Fibroblast of skin of right quadriceps (primary cell): ENCODE measurements at places on chromosomes 1 and 21.

GRCh38 chr1:242016479-242016878, 17.6 kb upstream of the MAP1LC3C start:
- no peak for DNase-seq

DNA sequence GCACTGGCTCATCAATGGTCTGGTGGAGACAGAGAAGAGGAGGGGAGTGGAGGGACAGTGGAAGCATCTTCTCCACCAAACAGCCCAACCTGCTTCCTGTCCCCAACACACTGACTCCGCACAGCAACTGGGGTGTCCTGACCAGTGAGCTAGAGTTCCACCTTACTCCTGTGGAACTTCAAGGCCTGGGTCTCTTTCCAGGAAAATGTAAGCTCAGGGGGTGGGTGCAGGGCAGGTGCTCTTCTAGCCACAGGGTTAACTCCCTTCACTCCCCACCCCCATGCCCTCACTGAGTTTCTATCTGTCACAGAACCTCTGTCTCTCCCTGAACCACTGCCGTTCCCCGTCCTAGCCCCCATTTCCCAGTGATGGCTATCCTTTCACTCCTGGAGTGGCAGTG, 876 bp downstream of the MOB3C start:
- DNase-seq, result no peak

- peak; percentile 14 for DNase-seq
These were observed 44.9 kb downstream of the MAP3K21 start for GRCh38 chr1:233372218-233373120.

DNA sequence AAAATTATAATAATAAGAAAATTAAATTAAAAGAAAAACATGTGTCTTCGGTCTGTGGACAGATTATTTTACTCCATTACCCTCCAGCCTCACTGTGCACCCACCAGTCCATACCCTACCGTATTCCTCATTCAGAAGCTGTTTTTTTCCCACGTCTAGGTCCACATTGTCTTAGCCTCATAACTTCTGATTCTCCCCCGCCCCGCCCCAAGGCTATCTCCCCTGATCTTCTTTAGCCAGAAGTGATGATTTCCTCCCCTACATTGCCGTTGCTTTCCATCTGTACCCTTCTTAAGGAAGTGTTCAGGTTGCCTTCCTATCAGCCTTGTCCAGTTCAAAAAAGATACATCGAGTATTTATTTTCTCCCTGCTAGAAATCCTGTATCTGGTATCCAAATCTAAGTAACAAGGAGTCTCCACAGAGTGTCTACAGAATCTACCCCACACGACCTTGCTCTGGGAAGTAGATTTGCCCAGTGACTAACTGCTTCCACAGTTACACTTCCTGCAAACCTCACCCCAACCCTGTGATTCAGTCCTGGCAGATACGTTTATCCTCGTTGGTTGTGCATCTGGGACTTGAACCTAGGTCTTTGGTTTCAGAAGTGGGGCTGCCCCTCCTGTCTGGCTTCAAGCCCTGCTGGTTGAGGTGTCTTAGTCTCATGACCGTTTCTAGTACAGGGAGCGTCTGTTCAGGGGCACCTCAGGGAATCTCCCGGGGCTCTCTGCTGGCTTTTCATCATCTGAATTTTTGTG, 470.2 kb downstream of the CAMTA1 start:
- DNase-seq, result peak; percentile 51

DNA sequence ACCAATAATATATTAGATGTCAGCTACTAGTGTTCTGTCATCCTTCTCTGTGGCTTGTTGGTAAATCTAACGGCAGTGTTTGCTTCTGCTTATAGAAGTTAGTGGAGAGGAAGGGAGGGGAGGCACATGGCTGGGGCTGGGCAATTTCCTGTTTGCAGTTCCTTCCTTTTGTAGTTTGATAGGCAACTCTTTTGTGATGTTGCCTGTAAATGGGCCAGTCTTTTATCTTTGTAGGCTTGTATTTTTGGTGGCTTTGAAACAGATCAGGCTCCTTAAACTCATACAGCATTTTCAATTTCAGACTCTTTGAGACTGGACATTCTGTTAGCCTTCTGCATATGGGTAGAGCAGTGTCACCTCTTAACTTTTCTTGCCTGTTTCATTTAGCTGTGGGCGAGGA, 48.1 kb downstream of the CDC14A start:
- no peak for DNase-seq

- no peak for DNase-seq
These were observed 27.2 kb downstream of the TENT5C start for GRCh38 chr1:117633068-117633345.

- DNase-seq, result no peak
These were observed 21.5 kb downstream of the NME7 start for GRCh38 chr1:169346036-169346589.

DNA sequence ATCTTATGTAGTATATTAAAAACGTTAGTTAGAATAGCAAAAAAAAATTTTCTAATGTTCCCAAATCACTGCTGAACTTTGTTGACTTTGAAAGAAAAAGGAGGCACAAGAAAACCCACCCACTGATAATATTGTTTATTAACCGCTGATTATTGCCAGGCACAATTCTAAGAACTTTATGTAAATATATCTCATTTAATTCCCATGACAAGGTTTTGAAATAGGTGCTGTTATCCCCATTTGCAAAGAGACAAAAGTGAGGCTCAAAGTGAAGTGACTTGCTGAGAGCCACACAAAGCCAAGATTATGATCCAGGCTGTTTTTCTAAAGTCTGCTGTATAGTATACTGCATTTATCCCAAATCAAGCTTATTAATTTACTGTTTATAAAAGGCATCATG, 56.4 kb downstream of the SASS6 start:
- DNase-seq, result no peak

GRCh38 chr1:19786988-19787423, 12.7 kb downstream of the TMCO4 start:
- no peak for DNase-seq

DNA sequence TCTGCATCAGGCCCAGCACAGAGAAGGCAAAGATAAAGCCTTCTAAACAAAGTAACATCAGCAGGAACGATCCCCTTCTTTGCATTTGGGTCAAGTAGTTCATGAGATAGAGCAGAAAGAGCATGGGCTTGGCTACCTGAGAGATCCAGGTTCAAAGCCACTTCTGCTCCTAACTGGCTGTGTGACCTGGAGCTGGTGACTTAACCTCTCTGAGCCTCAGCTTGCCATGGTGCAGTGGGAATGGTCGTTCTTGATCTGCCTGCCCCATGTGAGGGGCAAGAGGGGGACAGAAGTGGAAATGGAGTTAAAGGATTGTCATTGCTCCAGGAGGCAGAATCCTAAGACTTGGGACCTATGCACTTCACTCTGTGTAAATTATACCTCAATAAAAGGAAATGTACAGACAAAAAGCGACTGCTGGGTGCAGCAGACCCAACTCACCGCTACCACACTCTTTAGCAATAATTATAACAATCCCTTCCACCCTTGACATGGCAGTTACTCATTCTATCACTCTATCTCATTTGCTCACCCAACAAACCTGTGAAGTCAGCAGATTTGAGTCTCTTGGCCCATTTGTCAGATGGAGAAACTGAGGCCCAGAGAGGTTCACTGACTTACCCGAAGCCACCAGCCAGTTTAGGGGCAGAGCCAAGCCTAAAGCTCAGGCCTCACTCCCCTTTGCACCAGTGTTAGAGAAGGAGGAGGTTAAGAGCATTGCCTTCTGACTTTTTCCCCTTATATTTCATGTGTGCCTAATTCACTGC, 1.5 kb upstream of the MATN1 start:
- no peak for DNase-seq

- DNase-seq, result no peak
These were observed 113.8 kb downstream of the RRAGC start for GRCh38 chr1:38745476-38746401.

GRCh38 chr1:151860504-151861187, 7.1 kb upstream of the THEM5 start:
- DNase-seq, result no peak

DNA sequence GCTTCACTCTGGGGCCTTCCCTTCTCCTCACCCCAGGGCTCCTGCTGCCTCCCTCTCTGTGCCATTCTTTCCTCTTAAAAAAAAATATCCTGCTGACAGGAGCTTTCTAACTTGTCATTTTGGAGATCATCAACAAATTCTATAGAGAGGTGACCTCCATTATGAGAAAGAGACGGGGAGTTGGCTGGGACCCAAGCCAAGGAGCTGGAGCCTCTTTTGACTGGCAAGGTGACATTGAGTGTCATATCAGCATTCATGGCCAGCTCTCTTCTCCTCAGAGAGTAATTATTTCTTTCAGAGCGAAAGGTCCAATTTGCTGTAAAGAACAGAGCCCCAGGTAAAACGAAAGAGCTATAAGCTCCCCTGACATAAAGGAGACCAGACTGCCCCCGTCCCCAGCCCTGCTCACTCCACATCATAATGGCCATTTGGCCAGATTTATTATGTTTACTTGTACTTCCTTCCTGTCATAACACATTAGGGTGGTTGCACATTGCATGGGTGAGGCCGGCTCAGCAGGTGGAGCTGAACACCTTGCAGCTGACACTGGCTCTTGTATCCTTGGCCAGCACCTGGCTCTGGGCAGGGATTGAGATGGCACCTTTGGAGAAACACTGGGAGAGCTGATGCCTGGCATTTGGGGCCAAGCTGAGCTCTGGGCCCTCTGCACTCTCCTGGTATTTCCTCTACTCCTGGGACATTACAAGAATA, 404.0 kb upstream of the VAMP3 start:
- DNase-seq, result no peak

- no peak for DNase-seq
These were observed 30.9 kb downstream of the RCAN1 start for GRCh38 chr21:34583926-34584563.

DNA sequence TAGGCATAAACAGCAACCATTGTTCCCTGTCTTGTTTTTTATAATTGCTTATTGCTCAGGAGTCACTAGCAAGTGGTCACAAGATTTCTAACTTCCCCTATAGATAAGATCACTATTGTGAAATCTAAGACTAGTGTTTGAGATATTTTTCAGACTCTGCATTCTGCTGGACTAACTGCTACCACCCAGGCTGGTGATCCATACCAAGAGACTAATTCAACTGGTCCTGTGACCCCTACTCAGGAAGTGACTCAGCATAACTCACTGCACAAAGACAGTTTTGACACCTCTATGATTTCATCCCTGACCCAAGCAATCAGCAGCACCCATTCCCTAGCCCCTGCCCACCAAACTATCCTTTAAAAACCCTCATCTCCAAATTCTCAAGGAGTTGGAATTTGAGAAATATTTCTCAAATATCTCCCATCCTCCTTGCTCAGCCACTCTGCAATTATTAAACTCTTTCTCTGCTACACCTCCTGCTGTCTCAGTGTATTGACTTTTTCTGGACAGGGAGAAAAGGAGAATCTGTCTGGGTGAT, 52.7 kb downstream of the TRIM33 start:
- DNase-seq, result peak; percentile 58
